Activated T-helper 2 cell treated with anti-CD3 and anti-CD28 coated beads, Interferon-gamma antibody, Interleukin-2, Interleukin-4, amounts not matched to agents 10 μg/mL and 5 μg/mL and 100 μg/mL, durations not matched to agents 14 hours and 24 hours and 36 hours (primary cell): ENCODE measurements at places on chromosomes 3 and 15. TPM values are rescaled to one million over a fixed set of nuclear protein-coding genes. Genes with fewer than 3 reads are reported as not detected.

DNA sequence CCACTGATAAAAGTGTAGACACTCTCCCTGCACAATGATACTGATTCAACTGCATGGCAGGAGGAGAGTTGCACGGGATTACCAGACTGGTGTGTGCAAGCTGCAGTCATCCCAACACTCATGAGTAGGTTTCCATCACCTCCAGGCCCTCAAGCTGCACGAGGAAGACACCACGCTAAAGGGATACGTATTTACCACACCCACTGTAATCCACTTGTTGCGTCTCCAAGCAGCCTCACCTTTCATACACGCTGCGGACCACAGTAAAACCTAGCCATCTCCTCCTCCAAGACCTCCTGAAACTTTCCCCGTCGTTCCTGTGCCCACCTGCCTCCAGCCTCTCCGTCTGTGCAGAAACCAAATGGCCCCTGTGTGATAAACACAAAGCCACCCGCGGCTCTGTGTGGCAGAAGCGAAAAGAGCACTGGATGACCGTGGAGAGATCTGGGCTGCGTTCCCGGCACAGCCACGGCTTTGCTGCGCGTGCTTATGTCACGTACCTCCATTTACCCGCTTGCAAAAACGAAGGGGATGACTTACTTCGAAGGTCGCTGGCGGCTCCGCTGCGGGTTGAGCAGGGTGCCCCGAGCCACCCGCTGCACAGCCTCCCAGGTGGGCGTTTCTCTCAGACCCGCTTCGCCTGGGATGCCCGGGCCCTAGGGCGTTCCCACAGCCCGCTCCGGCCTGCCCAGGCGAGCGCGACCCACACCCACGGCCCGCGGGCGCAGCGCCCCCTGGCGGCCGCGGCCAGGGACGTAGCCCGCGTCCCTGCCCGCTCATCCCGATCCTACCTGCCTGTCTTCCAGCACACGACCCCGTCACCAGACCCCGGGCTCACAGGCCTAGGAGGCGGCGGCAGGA, 643 bp downstream of the ABCC5 start:
- H3K27me3 ChIP-seq, result peaks cover 10% of the 10 kb centered on the region
- H3K4me3 ChIP-seq, result peak overlapping the region; percentile 97
- peaks cover 21% of the 10 kb centered on the region for H3K4me1 ChIP-seq
- peak overlapping the region; percentile 86 for H3K27ac ChIP-seq
- H3K36me3 ChIP-seq, result peaks cover 9% of the 10 kb centered on the region
- DNase-seq, result peak; percentile 53

GRCh38 chr3:119362010-119362409, 67.8 kb downstream of the ARHGAP31 start:
- H3K27me3 ChIP-seq, result no peaks in the 10 kb centered on the region
- no peak overlapping the region for H3K4me3 ChIP-seq
- H3K36me3 ChIP-seq, result no peaks in the 10 kb centered on the region
- no peak for DNase-seq
- no peak overlapping the region for H3K27ac ChIP-seq
- no peaks in the 10 kb centered on the region for H3K4me1 ChIP-seq

GRCh38 chr15:77505556-77505955, 84.9 kb downstream of the HMG20A start:
- H3K27ac ChIP-seq, result no peak overlapping the region
- DNase-seq, result no peak
- H3K27me3 ChIP-seq, result no peaks in the 10 kb centered on the region
- peaks cover 8% of the 10 kb centered on the region for H3K4me1 ChIP-seq
- H3K36me3 ChIP-seq, result no peaks in the 10 kb centered on the region

- no peaks in the 10 kb centered on the region for H3K27me3 ChIP-seq
- H3K4me1 ChIP-seq, result peaks cover 4% of the 10 kb centered on the region
- H3K27ac ChIP-seq, result no peak overlapping the region
- no peak overlapping the region for H3K4me3 ChIP-seq
- no peak for DNase-seq
Measured at GRCh38 chr15:99137111-99137546, 32.2 kb downstream of the SYNM start.

- H3K4me3 ChIP-seq, result no peak overlapping the region
- no peak overlapping the region for H3K27ac ChIP-seq
- no peaks in the 10 kb centered on the region for H3K27me3 ChIP-seq
- no peak for DNase-seq
- no peaks in the 10 kb centered on the region for H3K36me3 ChIP-seq
Measured at GRCh38 chr3:24196526-24196925, 251.4 kb downstream of the NR1D2 start.

DNA sequence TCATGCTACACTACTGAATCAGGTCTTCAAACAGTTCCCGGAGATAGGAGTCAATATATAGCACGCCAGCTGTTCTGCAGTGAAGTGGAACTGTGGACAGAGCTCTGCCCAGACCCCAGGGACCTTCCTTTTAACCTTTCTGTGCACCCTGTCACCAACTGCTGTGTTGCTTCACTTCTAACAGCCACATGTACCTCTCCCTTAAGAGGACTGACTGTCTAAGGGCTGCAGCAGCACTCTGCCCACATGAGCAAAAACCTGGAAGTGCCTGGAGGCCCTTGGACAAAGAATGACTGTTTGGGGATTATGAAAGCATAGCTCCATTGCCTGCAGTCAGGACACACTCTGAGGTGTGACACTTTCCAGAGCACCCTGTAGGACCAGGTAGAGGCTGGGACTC, 88.3 kb upstream of the CTNNB1 start:
- H3K4me1 ChIP-seq, result peaks cover 7% of the 10 kb centered on the region
- no peaks in the 10 kb centered on the region for H3K36me3 ChIP-seq
- no peak overlapping the region for H3K27ac ChIP-seq
- DNase-seq, result no peak
- H3K27me3 ChIP-seq, result peaks cover 18% of the 10 kb centered on the region
- H3K4me3 ChIP-seq, result no peak overlapping the region

DNA sequence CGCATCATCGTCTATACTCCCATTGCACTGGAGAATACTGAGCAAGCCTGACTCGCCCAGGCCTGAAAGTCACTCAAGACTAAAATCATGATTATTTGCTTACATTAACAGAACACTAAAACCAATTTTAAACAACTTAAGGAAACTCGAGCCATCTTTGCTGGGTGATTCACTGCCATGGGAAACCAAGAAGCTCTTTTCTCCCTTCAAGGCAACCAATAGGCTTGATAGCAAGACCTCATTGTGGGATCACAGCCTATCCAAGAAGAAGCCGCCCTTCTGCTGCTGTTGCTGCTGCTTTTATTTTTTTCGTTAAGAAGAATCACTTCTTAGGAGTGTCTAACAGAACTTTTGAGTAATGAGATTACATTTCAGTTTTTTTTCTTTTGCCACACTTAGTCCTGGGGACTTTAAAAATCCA, 479.4 kb downstream of the FOXP1 start:
- peaks cover 68% of the 10 kb centered on the region for H3K36me3 ChIP-seq
- H3K27ac ChIP-seq, result no peak overlapping the region
- no peak for DNase-seq
- peaks cover 75% of the 10 kb centered on the region for H3K4me1 ChIP-seq
- no peaks in the 10 kb centered on the region for H3K27me3 ChIP-seq
- no peak overlapping the region for H3K4me3 ChIP-seq

DNA sequence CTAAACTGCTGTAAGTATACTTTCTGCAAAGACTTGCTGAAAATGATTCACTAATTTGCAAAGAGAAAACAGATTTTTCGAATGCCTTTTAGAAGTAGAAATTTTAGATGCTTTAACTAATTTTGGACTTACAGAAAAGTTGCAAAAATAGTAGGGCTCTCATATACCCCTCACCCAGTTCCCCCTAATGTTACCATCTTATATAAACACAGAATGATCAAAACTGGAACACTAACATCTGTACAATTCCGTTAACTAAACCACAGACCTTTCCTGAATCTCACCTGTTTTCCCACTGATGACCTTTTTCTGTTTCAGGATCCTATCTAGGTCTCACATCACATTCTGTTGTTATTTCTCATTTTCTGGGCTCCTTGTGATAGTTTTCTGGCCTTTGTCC, 454.8 kb downstream of the SHQ1 start:
- peaks cover 36% of the 10 kb centered on the region for H3K4me1 ChIP-seq
- H3K36me3 ChIP-seq, result peaks cover 9% of the 10 kb centered on the region
- H3K27me3 ChIP-seq, result no peaks in the 10 kb centered on the region
- DNase-seq, result no peak
- no peak overlapping the region for H3K4me3 ChIP-seq
- no peak overlapping the region for H3K27ac ChIP-seq

DNA sequence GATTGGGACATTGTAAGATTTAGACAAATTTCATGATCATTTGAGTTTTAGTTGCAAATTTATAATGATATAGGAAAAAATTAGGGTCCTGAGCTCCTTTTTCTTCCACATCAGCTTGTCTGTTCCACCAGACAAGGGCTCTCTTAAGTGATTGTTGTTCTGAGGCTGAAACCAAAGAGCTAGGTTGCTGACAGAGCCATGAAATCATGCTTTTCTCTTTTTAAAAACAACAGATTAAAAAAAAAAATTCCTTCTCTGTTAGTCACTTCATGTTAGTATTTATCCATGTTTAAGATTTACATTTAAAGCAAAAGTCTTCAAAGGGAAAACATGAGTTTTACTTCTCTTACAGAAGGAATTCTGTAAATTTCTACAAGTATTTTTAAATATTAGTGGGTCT, 56.8 kb downstream of the ATP2C1 start:
- peaks cover 70% of the 10 kb centered on the region for H3K36me3 ChIP-seq
- H3K27me3 ChIP-seq, result no peaks in the 10 kb centered on the region
- no peak overlapping the region for H3K27ac ChIP-seq
- peaks cover 11% of the 10 kb centered on the region for H3K4me1 ChIP-seq

DNA sequence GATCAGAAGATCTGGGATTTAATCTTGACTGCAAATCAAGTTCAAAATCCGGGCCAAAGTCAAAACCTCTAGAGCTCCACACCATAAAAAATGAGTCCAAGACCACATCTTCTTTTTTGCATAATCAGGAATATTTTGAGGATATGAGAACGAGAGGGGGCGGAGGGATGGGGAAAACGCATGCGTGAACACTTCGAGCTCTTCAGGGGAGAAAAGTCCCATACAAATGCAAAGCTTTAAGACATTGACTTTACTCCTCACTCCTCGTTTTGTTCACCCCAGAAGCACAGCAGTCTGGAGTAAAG, 68.2 kb downstream of the SUMF1 start:
- no peak for DNase-seq
- peaks cover 53% of the 10 kb centered on the region for H3K36me3 ChIP-seq
- no peak overlapping the region for H3K4me3 ChIP-seq

DNA sequence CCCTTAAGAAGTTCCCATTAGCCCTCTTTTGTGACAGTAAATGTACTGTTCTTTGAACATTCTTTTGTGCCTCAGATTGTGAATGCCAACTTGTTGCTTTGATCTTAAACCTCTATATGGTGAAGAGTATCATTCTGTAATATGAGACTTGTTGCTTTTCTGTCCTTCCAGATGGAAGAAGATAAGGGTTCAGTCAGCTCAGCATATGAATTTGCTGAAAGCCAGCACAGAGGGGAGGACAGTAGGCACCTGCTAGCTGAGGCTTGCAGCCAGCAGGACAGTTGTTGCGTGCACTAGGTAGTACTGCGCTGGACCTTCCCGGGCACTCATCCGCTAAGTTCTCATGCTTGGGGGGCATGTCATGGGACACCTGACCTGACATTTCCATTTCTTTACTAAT, 74.7 kb downstream of the DCUN1D1 start:
- H3K27ac ChIP-seq, result no peak overlapping the region
- peaks cover 13% of the 10 kb centered on the region for H3K4me1 ChIP-seq
- no peak for DNase-seq
- peaks cover 33% of the 10 kb centered on the region for H3K36me3 ChIP-seq
- no peak overlapping the region for H3K4me3 ChIP-seq

DNA sequence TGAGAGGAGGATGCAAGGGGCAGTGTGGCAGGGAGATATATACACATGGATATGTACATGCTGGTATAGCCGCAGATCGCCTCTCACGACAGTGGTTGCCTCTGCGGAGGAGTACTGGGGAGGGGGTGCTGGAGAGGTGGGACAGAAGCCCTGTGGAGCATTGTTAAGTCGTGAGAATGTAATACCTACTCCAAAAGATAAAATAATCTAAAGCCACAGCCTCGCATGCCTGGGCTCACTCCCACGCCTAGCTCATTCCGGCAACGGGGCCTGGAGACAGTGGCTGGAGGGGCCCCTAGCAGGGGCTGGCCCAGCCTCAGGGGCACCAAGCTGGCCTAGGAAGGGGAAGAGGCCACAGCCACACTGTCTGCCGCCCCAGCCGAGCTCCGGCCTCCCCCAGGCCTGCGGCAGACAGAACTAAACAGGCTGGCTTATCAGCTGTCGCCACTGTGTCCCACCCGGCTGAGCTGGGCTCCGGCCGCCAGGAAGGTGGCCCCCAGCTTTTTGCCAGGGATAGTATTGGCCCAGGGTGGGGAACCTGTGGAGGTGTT, 65.1 kb upstream of the LCTL start:
- H3K27ac ChIP-seq, result no peak overlapping the region
- H3K27me3 ChIP-seq, result no peaks in the 10 kb centered on the region
- peaks cover 4% of the 10 kb centered on the region for H3K4me1 ChIP-seq

DNA sequence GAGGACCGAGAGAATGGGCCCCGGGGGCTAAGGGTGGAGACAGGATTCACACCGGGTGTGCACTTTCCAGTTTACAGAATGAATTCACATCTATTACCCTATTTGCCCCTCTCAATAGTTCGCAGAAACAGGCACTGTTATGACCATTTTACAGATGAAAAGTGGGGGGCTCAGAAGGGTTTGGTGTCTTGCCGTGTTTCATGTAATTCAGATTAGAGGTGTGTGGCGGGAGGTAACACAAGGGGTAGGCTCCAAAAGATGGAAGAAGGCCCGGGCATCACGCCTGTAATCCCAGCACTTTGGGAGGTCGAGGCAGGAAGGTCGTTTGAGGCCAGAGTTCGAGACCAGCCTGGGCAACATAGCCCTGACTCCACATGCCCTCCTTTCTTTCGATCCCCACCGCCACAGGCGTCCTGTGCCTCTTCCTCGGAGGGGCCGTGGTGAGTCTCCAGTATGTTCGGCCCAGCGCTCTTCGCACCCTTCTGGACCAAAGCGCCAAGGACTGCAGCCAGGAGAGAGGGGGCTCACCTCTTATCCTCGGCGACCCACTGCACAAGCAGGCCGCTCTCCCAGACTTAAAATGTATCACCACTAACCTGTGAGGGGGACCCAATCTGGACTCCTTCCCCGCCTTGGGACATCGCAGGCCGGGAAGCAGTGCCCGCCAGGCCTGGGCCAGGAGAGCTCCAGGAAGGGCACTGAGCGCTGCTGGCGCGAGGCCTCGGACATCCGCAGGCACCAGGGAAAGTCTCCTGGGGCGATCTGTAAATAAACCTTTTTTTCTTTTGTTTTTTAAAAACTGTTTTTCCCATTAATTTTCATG, 3.4 kb downstream of the DUOXA2 start:
- peaks cover 62% of the 10 kb centered on the region for H3K27me3 ChIP-seq
- H3K4me1 ChIP-seq, result peaks cover 9% of the 10 kb centered on the region
- H3K36me3 ChIP-seq, result no peaks in the 10 kb centered on the region
- no peak for DNase-seq

DNA sequence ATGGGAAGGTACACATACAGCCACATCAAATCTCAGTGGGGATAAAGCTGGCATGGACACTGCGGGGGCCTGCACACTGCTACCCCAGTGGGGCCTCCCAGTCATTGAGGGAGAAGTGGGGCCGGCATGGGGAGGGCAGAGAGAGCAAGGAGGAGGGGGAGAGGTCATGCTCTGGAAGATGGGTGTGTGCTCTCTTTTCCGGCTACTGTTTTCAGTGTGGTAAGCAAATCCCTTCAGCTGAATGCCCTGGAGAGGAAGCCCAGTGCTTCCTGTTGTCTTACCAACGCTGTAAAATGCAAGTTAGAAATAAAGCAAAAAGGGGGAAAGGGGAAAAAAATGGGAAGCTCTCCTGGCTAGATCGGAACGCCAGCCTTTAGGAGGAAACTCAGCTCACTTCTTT, 30.8 kb downstream of the NRROS start:
- peaks cover 16% of the 10 kb centered on the region for H3K4me1 ChIP-seq
- no peak for DNase-seq
- H3K27ac ChIP-seq, result peak overlapping the region; percentile 16
- no peaks in the 10 kb centered on the region for H3K27me3 ChIP-seq
- peak overlapping the region; percentile 17 for H3K4me3 ChIP-seq

The ACAD9 gene
- 60.8 and 68.9 TPM in 2 replicates for total RNA-seq

The CHRM5 gene
- total RNA-seq, result not detected in 2 replicates
